ENCODE measurements at places on chromosomes 4 and X.

DNA sequence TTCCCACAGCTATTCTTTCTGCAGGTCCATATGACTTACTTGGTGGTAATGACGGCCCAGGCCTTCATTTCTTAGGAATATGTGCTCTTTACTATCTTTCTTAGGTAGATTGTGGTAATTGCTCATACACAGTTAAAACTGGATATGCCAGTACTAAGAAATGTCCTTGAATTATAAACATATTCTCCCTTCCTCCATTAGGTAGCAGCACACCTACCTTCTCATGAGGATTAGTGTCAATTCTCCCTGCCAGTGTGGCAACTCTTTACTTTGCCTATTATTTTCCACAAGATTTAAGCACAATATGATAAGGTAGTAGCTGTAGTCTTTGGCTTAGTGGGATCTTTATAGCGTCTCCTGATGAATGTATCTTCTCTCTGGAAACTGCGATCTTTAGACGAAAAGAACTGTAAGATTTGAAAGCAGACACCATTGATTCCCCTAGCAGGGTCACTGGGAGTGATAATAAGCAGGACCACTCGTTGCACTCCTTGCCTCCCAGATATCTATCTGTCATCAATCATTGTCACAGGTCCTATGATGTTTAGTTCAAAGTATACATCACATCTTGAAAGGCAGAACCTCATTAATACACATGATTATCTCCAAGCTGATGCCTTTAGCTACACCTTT, 1240.7 kb downstream of the C4orf33 start:
- DNase-seq, result no peak

- no peak for DNase-seq
These were observed 28.4 kb downstream of the TLR8 start for GRCh38 chrX:12934850-12935249.

GRCh38 chr4:117311215-117311614, 225.8 kb upstream of the TRAM1L1 start:
- DNase-seq, result no peak

DNA sequence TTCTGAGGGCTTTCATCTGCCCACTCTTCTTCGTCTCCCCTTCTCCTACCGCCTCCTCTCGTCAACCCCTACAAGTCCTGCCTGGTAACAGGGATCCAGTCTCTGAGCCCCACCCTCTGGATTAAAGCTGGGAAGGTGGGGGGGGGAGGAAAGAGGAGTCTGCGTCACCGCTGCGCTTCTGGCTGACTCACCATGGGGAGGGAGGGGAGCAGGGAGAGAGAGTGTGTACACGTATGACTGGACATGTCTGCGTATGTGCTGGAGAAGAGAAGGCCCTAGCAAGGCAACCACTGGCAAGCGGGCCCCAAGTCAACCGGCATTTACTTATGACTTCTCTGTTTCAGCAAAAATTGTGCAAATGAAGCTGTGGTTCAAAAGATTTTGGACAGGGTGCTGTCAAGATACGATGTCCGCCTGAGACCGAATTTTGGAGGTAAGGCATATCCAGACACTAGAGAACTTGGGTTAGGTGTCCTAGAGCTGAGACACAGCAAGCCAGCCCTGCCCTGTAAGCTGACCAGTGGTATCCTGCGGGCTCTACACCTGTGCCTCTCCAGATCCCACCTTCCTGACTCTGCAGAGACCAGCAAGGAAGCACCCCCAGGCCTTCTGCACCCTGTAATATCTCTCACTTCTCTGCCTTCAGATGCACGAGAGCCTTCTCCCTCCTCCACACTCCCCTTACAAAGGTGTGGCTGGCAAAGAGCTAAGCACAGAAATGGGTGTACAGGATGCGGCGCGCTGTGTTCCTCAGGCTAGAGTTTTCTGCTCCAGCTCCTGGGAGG, 2.5 kb downstream of the GABRQ start:
- DNase-seq, result no peak

- no peak for DNase-seq
These were observed 2.2 kb upstream of the SEPTIN11 start for GRCh38 chr4:76947369-76947768.

- DNase-seq, result no peak
These were observed 21.8 kb upstream of the AREG start for GRCh38 chr4:74423104-74423503.

GRCh38 chr4:38788317-38788716, 5.5 kb upstream of the TLR10 start:
- DNase-seq, result no peak

DNA sequence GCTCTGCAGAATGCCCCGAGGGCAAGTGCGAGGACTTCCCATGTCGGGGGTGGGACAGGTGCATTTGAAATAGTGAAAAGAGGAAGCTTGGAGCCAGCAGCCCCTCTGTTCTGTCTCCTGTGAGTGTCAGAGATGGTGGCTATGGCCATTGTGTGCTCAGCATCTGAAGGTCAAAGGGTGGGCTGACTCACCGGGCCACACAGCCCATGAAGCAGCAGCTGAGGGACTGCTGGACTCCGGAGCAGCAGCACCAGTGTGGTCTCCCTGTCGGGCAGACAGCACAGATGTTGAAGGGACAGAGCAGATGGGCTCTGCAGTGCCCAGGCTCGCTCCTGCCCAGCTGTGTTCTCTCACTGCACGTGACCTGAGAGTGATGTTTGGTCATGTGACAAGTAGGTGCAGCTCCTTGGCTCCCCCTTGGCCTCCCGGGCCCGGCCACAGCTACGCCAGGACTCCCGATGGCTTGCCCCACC, 53.5 kb downstream of the TBC1D14 start:
- no peak for DNase-seq

- no peak for DNase-seq
These were observed 22.9 kb downstream of the FAT1 start for GRCh38 chr4:186700746-186701145.

GRCh38 chrX:12865359-12865758, 1.5 kb upstream of the TLR7 start:
- no peak for DNase-seq

GRCh38 chrX:20361890-20362262, 95.2 kb upstream of the RPS6KA3 start:
- no peak for DNase-seq

DNA sequence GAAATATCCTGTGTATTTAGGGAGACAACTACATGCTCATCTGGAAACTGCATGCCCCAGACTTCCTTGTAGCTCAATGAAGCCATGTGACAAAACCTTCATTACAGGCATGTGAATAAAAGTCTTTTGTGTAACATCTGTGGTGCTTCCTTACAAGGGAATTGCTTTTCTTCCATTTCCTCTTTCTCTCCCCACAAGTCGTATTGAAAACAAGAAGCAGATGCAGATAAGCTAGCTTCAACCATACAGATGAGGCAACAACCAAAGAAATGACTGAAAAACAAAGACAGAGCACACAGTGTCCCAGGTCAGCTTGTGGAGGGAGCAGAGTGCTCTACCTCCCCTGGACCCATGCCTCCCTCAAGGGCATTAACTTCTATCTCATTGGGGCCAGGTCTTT, 115.8 kb upstream of the INPP4B start:
- DNase-seq, result no peak

DNA sequence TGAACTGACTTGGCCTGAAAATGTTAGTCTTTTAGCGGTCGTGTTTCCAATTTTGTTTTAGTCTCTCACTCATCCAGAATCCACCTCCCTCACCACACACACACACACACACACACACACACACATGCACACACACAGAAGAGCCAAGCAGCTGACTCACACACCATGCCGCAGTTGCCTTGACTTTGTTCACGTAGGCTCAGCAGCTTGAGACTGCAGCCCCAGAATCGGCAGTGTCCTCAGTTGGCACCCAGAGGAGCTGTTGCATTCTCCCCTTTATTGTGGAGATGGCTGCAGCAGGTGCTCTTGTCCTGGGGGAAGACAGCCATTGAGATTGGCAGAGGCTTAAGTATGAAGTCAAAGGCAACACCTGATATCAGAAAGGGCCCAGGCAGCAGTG, 20.9 kb upstream of the XPNPEP2 start:
- DNase-seq, result no peak

GRCh38 chr4:140903522-140904475, 147.6 kb upstream of the TBC1D9 start:
- no peak for DNase-seq

DNA sequence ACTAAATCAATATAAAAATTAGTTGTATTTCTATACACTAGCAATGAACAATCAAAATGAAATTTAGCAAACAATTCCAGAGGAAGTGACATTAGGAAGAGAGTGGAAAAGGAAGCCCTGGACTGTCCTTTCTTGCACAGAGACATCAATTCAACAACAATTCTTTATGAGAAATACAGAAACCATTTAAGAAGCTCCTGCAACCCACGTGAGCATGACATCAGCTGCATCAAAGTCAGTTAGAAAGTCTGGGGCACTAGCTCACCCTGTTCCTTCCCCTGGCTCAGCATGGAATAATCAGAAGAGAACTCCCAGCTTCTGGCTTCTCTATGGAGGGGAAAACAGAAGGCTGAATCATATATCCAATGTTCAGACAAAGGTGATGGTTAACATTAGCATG, 48.6 kb upstream of the STARD8 start:
- no peak for DNase-seq

GRCh38 chrX:17495052-17495451, 120.1 kb downstream of the NHS start:
- DNase-seq, result no peak

- DNase-seq, result no peak
These were observed 565.0 kb downstream of the BCOR start for GRCh38 chrX:39532761-39533160.

- DNase-seq, result no peak
These were observed 104.6 kb downstream of the ARHGEF9 start for GRCh38 chrX:63680423-63680822.
